ENCODE measurements at places on chromosomes 7 and 10.

DNA sequence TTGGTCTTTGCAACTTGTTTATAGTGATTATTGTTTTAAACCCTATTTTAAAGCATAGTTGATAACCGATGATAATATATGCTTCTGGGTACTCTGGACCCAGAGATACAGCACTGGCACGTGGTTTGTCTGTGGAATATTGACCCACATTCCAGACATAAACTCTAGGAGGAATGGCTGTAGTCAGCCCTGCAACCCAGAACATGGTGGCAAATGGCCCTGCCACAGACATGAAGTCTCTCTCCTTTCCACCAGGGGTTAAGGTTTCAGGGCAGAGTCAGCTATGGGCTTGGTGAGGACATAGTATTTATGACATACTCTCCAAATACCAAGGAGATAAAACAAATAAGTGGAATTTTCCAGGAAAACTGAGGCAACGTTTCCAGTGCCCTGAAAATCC lies 83.6 kb downstream of the NAMPT start:
- no peak for DNase-seq

- DNase-seq: no peak
Observed at GRCh38 chr7:137147338-137147720, 196.2 kb downstream of the PTN start.

DNA sequence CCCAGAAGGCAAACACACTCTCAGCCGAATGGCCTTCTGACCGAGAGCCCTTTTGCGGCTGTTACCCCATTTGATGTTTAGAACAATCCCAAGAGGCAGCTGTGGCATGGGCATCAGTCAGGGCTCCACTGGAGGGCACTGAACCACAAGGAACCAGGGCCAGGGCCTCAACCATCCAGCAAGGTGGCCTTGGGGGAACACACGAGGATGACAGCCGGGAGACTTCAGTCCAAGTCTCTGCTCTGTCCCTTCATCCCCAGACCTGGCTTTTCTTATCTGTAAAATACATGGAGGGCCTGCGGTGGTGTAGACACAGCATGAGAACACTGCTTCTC lies 63.6 kb upstream of the INSIG1 start:
- DNase-seq: no peak

DNA sequence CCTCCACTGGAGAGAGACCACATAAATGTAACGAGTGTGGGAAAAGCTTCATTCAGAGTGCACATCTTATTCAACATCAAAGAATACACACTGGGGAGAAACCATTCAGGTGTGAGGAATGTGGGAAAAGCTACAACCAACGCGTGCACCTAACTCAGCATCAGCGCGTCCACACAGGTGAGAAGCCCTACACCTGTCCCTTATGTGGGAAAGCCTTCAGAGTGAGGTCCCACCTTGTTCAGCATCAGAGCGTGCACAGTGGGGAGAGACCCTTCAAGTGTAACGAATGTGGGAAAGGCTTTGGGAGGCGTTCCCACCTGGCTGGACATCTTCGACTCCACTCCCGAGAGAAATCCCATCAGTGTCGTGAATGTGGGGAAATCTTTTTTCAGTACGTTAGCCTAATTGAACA lies 20.6 kb downstream of the FAM200A start:
- DNase-seq: no peak

DNA sequence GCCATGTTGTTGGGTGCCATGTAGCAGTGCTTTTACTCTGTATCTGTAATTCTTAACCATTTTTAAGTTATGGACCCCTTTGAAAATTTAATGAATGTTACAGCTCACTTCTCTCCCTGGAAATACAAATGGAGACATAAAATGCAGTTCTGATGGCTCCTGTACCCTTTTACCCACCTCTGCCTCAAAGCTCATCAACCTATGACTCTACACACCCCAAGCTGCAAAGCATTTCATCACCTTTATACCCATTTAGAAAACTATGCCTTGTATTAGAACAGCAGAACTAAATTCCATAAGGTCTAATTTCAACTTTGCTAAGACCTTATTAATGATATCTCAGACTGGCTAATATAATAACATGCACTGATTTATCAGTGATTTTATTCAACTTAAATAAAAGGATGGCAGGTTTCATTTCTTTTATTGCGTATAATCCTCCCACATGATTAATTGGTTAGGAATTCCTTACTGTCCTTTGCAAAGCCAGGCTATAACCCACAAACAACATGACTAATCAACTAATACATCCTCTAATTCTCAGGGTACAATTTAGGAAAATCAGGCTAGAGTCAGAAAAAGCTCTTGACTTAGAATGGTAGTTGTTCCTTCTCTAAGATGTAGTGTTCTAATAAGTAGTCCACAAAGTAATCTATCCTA lies 68.1 kb downstream of the CPEB3 start:
- DNase-seq: no peak

GRCh38 chr7:134186027-134186426 lies 58.9 kb downstream of the LRGUK start:
- no peak for DNase-seq

DNA sequence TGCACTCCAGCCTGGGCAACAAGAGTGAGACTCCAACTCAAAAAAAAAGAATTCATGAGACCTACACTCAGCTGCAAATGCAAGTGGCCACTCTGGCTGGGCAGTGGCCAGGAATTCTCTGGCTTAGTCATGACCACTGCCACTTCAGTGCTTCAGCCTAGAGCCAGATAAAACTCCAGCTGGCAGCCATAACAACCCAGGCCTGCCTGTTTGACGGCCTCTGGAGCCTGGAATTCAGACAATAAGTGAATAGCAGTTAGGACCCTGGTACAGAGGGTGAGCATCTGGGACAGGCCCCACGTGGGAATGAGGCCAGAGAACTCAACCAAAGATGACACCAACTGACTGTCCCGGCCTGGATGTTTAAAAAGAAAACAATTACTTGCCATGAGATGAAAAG lies 18.9 kb downstream of the RCC1L start:
- DNase-seq: no peak

DNA sequence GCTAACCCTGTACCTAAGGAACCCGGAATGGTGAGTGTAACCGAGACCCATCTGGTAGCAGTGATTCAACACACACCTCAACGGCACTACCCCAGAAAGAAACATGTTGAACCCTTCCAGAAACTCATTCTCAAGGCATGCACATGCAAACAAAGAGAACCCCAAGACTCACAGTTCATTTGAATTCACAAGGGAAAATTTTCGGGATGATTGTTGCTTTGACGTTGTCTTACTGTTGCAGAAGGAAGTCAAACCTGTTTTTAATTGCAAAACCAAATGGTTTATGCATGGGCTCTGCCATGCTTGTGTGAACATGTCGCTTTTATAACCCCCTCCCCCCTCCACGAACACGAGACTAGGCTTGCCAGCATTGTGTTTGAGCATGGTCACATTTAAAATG lies 539.7 kb downstream of the GATA3 start:
- no peak for DNase-seq

DNA sequence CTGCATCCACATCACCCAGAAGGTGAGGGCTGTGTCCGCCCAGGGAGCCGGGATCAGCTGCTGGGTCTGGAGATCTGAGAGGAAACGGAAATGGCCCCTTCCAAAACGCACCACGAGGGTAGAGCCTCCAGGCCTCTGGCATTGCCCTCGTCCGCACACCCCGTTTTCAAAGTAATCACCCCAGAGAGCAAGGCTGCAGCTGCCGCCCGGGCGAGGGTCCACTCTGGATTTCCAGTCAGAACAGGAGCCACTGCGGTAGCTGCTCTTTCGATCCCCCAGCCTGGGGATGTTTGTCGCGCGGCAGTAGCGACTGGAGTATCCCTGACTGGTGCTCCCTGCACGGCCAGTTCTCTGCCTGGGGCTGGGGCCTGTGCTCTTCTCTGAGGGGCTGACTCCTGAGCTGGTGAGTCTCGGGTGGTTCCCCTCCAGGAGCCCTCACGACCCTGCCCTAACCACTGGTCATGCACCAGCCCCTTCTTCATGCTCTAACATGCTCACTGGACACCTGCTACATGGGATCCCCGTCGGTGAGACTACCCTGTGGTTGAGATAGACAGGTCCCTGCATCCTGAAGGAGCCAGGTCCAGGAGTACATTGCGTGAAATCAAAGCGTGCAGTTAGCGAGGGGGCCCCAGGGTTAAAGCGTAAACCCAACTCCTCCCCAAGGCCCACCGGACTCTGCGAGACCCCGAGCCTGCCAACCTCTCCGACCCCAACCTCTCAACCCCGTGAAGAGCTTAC lies 99.2 kb downstream of the FOXL3 start:
- DNase-seq: no peak

GRCh38 chr10:77967611-77968022 lies 41.1 kb upstream of the DLG5 start:
- no peak for DNase-seq

DNA sequence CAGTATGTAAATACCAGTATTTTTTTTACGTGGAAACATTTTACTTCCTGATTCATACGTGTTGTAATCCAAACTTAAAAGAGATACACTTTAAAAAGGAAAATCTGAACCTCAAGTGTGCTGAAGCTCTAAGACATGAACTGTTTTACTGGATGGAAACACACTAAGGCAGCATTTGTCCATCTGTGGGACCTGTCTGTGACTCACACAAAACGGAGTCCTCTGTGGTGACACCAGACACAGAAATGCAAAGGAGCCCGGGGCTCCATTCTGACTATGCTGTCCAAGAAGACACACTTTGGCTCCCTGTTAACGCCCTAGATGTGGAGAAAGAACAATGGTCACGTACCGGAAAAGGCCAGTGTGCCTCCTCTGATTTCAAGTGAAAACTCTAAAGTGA lies 23.9 kb downstream of the RNF133 start:
- DNase-seq: no peak

DNA sequence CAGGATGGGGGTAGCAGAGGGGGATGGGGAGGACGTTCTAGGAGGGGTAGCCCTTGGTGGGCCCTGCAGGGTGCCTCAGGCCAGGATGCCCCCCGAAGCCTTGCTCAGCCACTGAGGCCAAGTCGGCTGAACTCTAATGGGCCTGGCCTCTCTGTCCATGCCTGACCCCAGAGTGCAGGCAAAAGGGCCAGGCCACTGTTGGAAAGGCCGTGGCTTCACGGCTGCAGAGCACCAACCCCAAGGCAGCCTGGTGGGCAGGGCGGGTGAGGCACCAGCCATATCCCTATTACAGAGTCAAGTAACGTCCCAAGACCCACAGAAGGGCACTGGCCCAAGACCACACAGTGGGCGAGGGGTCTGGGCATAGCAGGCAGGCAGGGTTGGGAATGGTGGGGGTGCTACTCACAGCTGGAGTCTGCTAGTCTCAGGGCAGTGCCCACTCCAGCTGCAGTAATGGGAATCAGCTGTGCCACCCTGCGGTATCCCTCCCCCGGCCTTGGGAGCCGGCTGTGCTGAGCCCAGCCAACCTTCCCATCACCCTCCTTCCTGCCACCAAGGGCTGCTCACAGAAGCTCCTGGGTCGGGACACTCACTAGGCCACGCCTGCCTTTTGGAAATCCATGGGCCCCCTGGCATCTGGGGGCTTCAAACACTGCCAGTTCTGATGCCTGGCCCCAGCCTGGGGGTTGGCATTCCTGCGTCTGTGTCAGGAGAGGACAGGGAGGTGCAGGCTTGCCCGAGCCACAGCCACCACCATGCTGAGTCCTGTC lies 4.0 kb upstream of the LFNG start:
- DNase-seq: no peak

DNA sequence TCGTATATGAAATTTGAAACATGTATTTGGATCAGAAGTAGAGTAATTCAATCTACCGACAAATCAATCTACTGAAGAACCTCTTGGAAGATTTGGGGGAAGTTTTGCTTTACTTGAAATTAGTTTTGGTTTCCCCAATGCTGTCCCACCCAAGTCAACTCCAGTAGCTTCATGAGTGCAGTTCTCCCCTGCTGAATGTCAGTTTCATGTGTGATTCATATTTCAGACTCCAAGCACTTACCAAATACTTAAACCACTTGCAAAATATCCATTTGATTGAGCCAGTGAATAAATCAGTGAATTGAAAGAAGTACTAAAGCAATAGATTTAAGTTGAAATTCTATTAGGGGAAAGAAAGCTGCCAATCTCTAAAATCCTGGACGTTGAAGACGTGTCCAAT lies 9.3 kb downstream of the CALML5 start:
- DNase-seq: no peak

GRCh38 chr10:45001381-45002148 lies 842 bp downstream of the ZNF22 start:
- no peak for DNase-seq

DNA sequence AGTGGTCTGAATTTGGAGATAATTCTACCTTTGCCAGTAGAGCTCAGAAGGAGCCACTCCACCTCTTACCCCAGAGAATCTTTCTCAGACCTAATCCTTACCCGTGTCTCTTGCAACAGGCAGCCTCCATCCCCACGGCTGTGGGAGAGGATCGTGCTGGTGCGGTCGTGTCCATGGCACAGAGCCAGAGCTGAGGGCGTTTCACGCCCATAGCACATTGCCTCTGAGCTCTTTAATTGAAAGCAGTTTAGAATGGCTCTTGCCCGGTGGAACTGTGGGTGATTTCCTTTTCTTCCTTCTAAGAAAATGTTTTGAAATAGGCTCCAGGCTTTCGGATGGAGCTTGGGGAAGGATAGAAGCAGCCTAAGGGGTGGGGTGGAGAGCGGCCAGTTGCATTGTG lies 41.5 kb downstream of the PRF1 start:
- DNase-seq: no peak

GRCh38 chr10:128661404-128662197 lies 535.4 kb upstream of the MKI67 start:
- no peak for DNase-seq
